WTC11 (cell line): ENCODE measurements at places on chromosomes 16 and 17. TPM values are rescaled to one million over a fixed set of nuclear protein-coding genes. Genes with fewer than 3 reads are reported as not detected.

BIRC5 gene
- total RNA-seq = 115 to 117 TPM (median 117 TPM) in 3 replicates

PHLPP2 gene
- total RNA-seq = 19.1 to 29.3 TPM (median 19.2 TPM) in 3 replicates

SMIM22 gene
- total RNA-seq = 1.9 TPM in 1 of 3 replicates, not detected in the others

DNA sequence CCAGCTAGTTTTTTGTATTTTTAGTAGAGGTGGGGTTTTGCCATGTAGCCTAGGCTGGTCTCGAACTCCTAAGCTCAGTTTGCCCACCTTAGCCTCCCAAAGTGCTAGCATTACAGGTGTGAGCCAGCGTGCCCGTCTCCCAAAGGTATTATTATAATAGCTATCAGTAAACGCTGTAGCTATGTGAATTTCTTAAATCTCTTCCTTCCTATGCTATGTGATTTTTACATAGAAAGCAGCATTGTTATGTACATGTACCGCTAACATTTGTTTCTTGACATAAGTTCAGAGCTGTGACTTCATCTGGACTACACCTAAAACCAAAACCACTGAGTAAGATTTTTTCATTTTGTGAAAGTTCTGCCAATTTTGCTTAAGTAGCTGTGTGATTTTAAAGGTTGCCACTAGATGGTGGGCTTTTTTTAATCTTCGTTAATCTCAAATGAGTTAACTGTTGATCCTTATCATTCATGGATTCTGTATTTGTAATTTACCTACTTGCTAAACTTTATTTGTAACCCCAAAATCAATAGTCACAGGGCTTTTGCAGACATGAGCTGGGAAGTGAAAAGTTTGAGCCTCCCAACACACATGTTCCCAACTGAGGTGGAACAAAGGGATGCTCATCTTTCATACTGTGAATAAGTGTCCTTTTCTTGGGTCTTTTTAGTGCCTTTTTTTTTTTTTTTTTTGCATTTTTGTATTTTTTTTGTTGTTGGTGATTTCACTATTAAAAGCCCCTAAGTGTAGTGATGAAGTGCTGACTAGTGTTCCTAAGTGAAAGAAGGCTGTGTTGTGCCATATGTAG is 21.9 kb downstream of the PRKAR1A start:
- no peak for DNase-seq

DNA sequence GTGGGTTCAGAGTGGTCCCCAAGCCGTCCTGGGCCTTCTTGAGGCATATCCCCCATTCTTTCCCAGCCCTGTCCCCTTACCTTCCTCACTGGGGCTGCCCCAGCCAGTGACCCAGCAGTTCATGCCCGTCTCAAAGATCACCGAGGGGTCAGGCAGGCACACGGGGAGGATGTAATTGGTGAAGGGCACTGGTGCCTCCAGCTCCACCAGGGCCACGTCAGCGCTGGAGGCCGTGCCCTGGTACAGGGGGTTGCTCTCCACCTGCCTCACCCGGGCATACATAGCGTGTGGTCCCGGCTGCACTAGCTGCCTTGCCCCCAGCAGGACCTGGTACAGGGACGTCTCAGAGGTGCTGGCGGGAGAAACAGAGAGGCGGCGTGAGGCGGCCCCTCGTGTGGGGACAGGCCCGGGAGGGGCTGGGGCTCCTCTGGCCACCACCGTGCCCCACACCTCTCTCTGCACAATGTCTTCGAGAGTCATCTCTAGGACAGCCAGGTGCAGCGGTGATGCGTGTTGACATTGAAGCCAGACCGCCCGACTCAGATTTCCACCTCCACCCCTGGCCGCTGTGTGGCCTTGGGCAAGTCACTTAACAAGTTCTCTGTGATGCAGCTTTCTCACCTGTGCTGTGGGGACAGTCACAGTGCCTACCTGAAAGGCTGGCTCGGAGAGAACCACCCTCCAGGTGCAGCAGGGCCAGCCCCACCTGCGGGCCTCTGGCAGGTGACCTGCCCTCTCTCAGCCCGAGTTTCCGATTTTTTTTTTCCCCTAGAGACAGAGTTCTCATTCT is 5.8 kb downstream of the PRSS27 start:
- no peak for DNase-seq

- DNase-seq = no peak
Measured at GRCh38 chr16:55938126-55938525, 63.0 kb upstream of the CES5A start.

DNA sequence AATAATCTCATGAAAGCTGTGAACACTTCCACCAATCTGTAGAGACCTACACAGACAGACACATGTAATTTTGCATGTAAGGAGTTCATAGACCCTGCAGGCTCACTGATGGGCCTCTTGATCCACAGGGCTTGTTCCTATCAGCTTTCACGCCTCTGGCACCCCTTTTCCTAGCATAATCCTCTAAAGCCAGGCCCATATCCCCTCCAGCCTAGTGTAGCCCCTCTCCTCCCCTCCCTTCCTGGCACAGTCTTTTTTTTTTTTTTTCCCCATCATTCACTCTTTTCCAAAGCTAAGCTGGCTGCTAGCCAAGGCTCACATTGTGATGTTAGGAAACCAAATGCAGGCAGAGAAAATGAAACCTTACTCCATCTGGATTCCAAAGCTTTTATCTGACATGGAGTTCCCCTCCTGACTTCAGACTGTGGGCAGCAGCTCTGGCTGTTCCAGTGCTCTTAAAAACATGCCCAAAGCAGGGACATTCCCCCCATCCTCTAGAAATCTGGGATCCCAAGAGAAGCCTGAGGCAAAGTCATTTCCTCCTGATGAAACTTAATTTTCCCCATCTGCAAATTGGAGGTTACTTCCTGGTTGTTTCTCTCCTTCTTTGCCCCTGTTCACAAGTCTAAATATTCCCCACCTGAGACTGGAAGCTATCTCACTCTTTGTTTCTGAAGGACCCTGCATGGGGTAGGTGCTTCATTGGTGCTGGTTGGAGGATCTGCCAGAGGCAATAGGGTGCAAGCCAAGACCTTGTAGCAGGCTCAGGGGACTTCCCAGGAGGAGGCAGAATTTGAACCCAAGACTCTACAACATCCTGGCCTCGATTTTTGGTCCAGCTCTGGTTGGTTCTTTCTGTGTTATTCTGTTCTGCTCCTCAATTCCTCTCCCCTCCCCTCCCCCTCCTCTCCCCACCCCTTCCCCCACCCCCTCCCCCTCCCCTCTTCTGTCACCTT is 9.9 kb upstream of the CCL5 start:
- no peak for DNase-seq

GRCh38 chr17:38596651-38597050 is 9.1 kb downstream of the SRCIN1 start:
- DNase-seq = no peak

- DNase-seq = no peak
Measured at GRCh38 chr17:73011016-73011486, 81.4 kb downstream of the SLC39A11 start.

- DNase-seq = no peak
Measured at GRCh38 chr17:42797067-42798007, 1.2 kb downstream of the COA3 start.

GRCh38 chr16:76222853-76223252 is 54.3 kb upstream of the CNTNAP4 start:
- DNase-seq = no peak

GRCh38 chr16:69893106-69893505 is 58.0 kb upstream of the CLEC18A start:
- DNase-seq = no peak

DNA sequence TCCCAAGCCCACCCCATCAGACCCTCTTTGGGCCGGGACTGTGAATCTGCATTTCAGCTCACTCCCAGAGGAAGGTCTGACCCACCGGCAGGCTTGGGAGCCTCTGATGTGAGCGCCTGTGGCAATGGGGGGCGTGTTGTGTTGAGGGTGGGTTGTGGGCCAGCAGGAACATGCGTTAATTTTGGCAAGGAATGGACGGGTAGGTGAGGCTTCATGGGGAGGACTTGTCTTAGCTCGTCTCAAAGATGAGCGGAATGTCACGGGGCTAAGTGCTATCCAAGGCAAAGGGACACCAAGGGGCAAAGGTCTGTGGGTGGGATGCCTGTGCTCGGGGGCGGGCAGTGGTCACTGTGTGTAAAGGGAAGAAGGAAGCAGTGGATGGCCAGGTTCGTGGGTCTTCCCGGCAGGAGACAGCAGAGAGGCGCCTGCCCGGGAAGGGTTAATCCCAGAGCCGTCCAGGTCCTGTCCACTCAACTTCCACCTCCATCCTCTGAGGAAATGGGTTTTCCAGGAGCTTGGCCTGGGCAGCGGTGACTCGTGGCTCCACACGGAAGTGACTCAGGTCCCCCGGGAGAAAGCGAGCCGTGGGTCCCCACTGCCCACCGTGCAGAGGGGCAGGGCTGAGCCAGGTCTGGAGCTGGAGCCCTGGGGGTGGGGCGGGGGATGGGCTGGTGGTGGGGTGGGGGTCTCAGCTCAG is 17.4 kb downstream of the ADGRG1 start:
- DNase-seq = no peak
